ENCODE measurements at places on chromosomes 3 and 15. TPM values are rescaled to one million over a fixed set of nuclear protein-coding genes. Genes with fewer than 3 reads are reported as not detected.

DUOXA2 gene
- polyA plus RNA-seq = not detected

GMNC gene
- polyA plus RNA-seq = 0.48 TPM

GP9 gene
- not detected for polyA plus RNA-seq

LCTL gene
- not detected for polyA plus RNA-seq

PTX3 gene
- polyA plus RNA-seq = 0.57 TPM

ATRIP gene
- polyA plus RNA-seq = 10.3 TPM

PDCD10 gene
- 79.1 TPM for polyA plus RNA-seq

SERPINI1 gene
- polyA plus RNA-seq = 150 TPM

GASK1A gene
- polyA plus RNA-seq = 1.6 TPM

NDUFB4 gene
- polyA plus RNA-seq = 170 TPM

TSEN2 gene
- polyA plus RNA-seq = 31.4 TPM

EPHB1 gene
- polyA plus RNA-seq = 19.1 TPM

CYP8B1 gene
- polyA plus RNA-seq = not detected

COLQ gene
- polyA plus RNA-seq = 9.7 TPM

GP5 gene
- 0.16 TPM for polyA plus RNA-seq

SLC38A3 gene
- polyA plus RNA-seq = not detected

BOC gene
- polyA plus RNA-seq = 0.53 TPM

GHSR gene
- not detected for polyA plus RNA-seq

IL20RB gene
- polyA plus RNA-seq = 2.0 TPM

CCR2 gene
- polyA plus RNA-seq = not detected

ZNF660 gene
- polyA plus RNA-seq = 8.1 TPM

FRMD5 gene
- polyA plus RNA-seq = 25.8 TPM

CCR3 gene
- not detected for polyA plus RNA-seq

SYNPR gene
- polyA plus RNA-seq = 2.0 TPM

COL6A5 gene
- polyA plus RNA-seq = not detected

C2CD4A gene
- not detected for polyA plus RNA-seq

SLCO3A1 gene
- 14.2 TPM for polyA plus RNA-seq

PLSCR5 gene
- 0.37 TPM for polyA plus RNA-seq

PRR20G gene
- not detected for polyA plus RNA-seq
